Common myeloid progenitor, CD34-positive (primary cell): ENCODE measurements at places on chromosomes 11 and 22.
A peak's percentile ranks its signal among the peaks of the same experiment; 100 is the strongest.

DNA sequence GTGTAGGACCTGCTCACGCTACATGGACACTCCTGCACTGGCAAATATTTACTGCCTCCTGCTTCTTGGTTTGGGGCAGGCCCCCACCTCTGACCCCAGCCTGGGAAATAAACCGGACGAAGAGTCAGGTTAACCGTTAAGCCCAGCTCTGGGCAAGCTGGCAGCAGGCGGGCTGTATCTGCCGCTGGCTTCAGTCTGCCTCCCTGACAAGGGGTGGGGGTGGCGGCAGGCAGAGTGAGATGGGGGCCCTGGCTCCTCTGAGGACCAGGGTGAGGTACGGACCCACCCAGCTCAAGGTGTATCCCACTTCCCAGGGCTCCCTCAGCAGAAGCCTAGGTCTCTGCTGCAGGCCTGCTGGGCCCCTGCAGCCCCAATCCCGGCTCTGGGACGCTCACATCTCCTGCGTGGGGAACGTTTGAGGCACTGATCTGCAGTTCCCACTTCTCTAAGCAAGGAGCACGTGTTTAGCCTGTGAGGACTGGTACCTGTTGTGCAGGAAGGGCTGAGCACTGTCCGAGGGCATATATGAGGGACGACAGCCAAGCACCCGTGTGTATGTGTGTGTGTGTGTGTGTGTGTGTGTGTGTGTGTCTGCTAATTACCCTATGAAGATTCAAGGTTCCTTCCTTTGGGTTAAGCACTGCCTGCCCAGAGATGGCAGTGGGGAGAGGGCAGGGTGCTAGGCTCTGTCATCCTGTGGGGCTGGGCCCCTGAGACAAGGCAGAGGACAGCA is 1.1 kb upstream of the LRRC75B start:
- no peak for DNase-seq

- no peak for DNase-seq
Observed at GRCh38 chr11:109747839-109748238, 325.8 kb downstream of the C11orf87 start.

DNA sequence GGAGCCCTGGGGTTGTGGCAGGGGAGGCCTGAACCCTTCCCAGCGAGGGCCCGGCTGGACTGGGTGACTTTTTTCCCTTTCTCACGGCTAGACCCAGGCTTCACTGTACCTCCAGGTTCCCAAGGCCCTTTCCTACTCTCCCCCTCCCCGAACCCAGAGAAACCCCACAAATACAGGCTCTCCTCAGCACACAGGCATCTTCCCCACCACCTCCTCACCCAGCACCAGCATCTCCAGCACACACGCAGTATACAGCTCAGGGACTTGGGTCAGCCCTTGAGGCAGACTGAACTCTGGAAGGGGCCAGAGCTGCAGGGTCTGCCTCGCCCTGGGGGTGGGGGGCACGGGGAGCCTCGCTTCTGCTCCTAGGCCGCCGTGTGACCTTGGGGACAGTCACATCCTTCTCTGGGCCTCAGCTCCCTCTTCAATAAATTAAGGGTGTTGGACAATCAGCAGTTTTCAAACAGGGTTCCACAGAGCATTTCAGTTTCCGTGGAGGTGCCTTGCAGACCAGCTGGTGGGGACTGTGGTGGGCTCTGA is 4.5 kb downstream of the TMPRSS13 start:
- DNase-seq, result no peak

DNA sequence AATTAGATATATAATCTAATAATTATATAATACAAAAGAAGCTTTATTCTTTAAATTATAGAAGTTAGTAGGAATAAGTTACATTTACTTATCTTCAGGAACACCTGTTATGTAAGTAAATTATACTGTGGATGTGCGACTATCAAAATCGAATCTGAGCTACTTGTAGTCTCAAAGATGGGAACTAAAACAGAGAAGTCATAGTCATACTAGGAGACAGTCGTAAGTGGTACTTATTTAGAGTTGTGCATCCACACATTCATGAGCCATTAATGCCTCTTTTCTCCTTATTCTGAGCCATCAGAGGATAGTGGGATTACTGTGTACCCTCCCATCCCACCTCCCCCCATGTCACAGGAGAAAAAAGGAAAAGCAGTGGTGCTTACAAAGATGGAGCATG is 114.4 kb downstream of the CADM1 start:
- DNase-seq, result no peak

- DNase-seq, result peak; percentile 34
Observed at GRCh38 chr11:33778675-33779074, 4.4 kb upstream of the FBXO3 start.

DNA sequence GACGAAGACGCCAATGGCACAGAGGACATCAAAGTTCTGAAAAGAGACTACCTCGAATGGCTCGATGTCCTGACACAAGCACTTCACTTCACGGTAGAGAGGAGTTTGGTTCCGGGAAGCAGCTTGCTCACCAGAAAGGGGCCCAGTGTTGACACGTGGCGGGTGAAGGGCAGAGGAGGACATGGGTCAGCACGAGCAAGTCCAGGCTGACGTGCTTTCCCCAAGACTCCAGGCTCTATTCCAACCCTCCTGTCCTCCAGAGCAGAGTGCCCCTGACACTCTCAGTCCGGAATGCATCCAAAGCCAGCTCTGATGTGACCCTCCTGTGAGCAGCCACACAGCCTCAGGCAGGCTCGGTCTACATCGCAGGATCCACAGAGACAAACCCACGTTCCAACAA is 77.5 kb upstream of the BID start:
- DNase-seq, result no peak

DNA sequence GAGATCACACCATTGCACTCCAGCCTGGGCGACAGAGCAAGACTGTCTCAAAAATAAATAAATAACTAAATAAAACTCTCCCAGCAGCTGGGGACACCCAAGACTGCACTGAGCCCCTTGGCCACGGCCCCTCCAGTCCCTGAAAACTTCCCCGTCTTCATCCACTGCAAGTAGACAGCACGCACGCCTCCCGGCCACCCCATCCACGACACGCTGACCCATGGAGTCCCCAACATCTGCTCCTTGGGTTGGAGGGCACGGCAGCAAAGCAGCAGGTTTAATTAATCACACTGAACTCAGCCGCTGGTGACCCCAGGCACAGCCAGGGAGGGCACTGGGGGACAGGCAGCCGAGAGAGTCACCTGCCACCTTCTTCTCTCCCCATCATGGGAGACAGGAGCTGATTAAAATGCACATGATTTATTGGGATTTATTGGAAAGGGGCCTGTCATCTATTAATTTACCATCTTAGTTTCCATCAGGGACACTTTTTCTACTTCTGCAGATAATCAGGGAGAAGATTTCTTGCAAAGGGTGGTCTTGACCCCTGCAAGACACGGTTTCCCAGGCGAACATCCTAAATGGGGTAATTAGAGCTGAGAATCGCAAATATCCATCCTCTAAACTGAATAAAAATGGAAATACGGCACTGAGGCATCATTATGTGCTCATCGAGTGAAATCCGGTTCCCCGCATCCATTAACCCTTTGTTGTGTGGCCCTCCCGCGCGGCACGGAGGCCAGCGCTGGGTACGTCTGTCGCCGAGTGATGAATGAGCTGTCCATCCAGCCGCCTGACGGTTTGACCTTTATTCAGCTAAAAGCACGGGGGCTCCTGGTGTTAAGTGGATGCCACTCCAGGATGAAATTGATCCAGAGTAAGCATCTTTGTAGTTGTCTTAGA is 178.3 kb downstream of the BRD1 start:
- DNase-seq, result no peak

GRCh38 chr22:32837803-32838202 is 36.3 kb downstream of the TIMP3 start:
- no peak for DNase-seq

DNA sequence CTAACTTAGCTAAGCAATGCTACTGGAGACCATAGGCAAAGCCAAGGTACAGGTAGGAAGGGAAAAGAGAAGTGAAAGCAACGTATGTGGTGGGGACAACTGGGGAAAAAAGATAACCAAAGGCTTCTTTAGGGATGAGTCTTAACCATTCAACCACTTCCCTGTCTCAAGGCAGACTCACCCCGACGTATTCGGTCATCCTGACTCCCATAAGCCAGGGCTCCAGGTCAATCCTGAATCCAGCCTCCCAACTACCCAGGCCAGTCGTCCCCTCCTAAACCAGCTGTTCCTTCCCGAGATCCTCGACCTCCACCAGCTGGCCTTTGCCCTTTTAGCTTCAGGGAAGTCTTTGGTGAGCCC is 330 bp downstream of the ACP2 start:
- no peak for DNase-seq

DNA sequence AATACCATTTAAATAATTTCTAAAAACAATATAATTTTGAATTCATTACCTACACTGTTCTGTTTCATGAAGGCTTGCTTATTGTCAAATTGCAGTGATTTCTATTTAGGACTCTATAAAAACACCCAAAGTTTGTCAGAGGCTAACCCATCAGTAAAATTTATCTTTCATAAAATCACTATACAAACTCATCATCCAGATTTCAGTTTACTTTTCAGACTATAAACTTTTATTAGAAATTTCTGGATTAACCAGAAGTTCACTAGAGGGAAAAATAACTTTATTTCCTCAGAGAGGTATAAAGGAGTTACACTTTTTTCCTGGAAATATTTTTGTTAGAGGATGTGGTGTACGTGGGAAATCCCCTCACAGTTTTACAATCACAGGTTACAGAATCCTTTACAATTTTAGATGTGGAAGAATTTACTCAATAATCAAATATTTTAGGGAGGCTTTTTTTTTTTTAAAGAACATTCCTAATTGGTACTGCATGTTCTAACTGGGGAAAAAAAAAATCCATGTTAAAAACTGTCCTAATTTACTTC is 176.7 kb downstream of the SWAP70 start:
- no peak for DNase-seq

DNA sequence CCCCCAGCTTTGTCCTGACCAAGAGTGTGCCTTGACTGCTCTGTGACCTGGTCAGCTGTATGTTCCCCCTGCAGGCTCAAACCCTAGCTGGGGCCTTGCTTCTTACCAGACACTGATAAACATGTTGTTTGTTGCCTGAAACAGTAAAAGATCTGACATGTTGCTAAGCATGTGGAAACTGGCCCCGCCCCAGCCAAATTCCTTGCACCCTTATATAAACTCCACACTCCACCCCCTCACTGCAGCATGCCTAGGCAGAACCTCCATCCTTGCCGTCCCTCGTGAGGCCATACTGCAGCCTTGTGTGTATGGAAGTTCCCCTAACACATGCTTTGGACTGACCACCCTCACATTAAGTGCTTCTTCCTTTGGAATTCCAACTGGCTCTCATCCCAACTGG is 27.3 kb downstream of the LRRC74B start:
- no peak for DNase-seq

GRCh38 chr11:113644605-113645004 is 61.5 kb downstream of the TMPRSS5 start:
- no peak for DNase-seq

GRCh38 chr11:44596525-44597276 is 31.2 kb downstream of the CD82 start:
- peak; percentile 79 for DNase-seq

DNA sequence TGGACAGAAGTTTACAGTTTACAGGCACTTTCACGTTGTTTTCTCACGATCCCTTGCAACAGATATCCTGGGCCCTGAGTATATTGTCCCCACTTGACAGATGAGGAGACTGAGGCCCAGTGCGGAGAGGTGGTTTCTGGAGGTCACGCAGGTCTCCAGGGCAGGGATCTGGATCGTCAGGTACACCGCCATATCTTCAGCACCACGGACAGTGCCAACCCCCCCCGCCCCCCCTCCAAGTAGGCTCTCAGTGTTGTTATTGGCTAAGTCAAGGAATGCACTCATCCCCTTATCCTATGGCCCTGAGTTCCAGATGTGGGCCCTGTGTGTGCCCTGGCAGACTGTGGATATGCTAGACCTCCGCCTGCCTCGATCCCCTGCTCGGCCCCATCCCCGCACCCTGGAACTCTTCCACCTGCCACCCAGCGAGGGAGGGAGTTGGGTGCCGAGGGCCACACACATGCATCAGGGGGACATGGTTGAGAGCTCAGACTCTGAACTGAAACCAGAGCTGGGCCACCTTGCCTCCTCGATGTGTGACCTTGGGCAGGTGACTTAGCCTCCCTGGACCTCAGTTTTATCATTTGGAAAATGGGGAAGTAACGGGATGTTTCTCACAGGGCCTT is 37.5 kb downstream of the MPPED1 start:
- DNase-seq, result peak; percentile 37

DNA sequence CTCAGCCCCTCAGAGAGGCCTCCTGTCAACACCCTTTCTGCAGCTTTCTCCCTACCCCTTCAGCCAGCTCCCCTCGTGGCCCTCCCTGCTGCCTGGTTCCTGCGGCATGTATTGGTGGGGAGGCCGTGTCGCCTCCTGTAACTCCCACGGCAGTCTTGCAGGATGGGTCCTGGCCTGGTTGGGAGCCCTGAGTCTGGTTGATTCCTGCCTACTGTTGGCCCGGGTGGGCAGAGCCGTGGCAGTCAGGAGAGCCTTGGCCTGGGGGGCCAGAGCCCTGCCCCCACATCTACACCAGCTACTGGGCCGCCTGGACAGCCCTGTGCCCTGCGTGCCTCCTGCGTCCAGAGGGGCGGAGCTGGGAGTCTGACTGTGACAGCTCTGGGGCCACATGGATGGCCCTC is 30.3 kb upstream of the GRAMD4 start:
- no peak for DNase-seq

GRCh38 chr22:34324763-34325162 is 404.5 kb upstream of the LARGE1 start:
- no peak for DNase-seq

- DNase-seq, result no peak
Observed at GRCh38 chr22:47035425-47035881, 273.0 kb downstream of the TBC1D22A start.

DNA sequence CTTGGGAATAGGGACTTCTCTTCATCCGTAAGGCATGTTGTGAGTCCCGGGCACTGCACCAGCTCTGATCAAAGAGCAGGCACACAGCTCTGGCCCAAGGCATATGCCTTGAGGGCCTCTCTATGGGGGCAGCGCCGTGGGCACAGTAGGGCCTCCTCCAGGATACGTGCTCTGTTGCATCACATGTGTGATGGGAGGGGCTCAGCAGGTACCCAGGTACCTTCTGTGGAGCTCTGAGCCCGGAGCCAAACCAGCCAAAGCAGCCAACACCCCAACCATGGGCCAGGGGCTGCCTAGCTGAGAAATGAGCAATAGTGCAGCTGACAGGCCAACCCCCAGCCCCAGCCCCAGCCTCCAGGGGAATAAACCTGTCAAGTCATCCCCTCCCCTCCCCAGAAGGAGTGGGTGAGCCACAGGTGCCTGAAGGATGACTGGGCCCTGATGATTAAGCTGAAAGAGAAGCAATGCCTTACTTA is 79.7 kb upstream of the SHISAL1 start:
- no peak for DNase-seq
